Breast epithelium (tissue), 4 donors: ENCODE measurements at places on chromosomes 7 and 10. TPM values are rescaled to one million over a fixed set of nuclear protein-coding genes. Genes with fewer than 3 reads are reported as not detected.

- DNase-seq, result no peak
Observed at GRCh38 chr7:11539853-11540252, 292.1 kb downstream of the THSD7A start.

DNA sequence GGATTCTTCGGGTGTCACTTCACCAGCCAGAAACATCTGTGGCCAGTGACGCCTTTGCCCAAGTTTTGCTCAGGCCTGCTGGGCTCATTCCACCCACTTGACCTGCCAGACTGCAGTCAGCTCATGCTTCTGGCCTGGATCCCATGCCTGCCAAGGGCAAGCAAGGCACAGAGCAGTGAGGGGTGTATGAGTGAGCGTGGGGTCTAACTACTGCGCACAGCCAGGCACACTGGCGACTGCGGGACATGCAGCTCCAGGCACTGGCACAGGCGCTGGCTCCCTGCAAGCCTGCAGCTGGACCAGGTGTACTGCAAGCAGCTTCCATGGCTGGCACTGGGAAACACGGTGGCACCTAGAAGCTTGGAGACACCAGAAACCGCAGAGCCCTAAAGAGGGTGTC lies 80.1 kb downstream of the MTERF1 start:
- DNase-seq, result no peak

EPHB6 gene
- 29.8 TPM for total RNA-seq

FFAR4 gene
- 0.33 TPM for total RNA-seq

GRCh38 chr10:61397175-61397986 lies 55.8 kb downstream of the TMEM26 start:
- DNase-seq, result no peak

- no peak for DNase-seq
Observed at GRCh38 chr10:98259606-98260315, 8.2 kb downstream of the LOXL4 start.

GRCh38 chr10:62081341-62082270 lies 180.1 kb downstream of the ARID5B start:
- no peak for DNase-seq

GRCh38 chr7:25032774-25033743 lies 53.1 kb upstream of the OSBPL3 start:
- DNase-seq, result no peak

OR9A2 gene
- not detected for total RNA-seq

IL2RA gene
- 0.33 TPM for total RNA-seq

HTRA1 gene
- total RNA-seq, result 347 TPM

- DNase-seq, result no peak
Observed at GRCh38 chr7:69773535-69774225, 175.4 kb downstream of the AUTS2 start.

GRCh38 chr7:95429241-95429990 lies 5.4 kb downstream of the PON2 start:
- no peak for DNase-seq

GRCh38 chr7:75813084-75813483 lies 522 bp downstream of the CCL24 start:
- no peak for DNase-seq
